ENCODE measurements at places on chromosomes 16 and 17.
A peak's percentile ranks its signal among the peaks of the same experiment; 100 is the strongest.

DNA sequence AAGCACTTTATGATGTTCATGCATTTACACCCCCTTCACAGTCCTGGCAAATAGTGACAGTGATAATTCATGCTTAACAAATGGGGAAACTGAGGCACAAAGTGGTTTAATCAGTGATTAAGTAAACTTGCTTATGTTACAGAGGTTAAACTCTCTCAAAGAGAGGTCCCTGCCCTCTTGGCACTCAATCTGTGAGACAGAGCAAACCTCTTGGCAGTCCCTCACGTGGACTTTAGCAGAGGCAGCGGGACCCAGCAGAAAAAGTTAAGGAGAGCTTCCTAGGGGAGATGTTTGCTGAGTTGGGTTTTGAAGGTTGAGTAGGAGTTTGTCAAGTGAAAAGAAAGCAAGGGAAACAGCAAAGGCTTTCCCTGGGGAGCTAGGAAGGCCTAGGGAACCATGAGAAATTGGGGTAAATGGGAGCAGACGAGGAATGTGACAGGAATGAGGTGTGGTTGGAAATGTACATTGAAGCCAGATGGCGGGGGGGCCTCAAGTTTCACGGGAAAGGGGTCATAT is 10.7 kb downstream of the SOCS1 start:
- no peak for DNase-seq

DNA sequence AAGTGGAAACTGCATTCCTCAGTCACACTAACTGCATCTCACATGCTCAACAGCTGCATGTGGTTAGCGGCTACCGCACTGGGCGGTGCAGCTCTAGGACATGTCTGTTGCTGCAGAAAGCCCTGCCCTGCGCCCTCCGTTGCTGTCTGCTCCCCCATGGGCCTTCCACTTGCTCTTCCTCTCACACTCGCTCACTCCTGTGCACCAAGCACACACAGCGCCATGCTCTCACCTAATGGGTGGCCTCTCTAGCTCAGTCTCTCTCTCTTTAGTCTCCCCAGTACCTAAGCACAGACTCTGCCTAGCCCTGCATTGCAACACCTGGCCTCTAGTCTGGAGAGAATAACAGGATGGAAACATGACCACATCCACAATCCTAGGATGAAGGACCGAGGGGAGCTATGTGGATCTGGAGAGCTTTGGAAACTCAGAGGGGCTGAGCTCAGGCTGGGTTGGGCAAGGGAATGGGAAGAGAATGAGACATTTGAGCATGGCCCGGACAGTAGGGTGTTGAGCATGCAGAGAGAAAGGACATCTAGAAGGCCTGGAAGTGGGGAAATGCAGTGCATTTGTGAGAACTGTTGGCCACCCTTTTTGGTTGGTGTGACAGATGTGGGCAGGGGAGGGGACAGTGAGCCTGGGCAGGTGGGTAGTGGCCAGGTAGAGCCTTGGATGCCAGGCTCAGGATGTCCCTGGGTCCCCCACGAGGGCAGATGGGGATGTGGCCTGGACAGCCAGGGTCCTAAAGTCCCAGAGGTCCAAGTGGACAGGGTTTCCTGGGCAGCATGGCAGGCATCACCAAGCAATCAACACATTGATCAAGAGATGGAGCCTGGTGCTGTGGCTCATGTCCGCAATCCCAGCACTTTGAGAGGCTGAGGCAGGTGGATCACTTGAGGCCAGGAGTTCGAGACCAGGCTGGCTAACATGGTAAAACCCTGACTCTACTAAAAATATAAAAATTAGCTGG is 16.1 kb downstream of the SGCA start:
- DNase-seq, result peak; percentile 65

- peak; percentile 34 for DNase-seq
Measured at GRCh38 chr16:87715658-87716057, 50.1 kb downstream of the KLHDC4 start.

DNA sequence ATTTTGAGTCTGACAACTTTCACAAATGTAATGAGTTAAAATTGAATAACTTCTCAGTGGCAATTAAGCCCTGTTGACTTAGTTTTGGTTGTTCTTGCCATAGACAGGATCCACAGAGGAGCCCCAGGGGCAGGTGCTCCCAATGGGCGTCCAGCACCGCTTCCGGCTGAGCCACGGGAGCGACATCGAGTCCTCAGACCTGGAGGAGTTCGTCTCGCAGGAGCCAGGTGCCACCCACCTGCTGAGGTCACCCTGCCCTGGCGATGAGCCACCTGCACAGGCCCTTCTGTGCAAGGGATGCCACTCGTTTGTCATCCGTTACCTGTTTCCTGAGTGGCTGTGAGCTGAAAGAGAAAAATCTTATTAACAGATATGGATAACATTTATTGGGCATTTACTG is 10.7 kb downstream of the CCDC40 start:
- DNase-seq, result no peak
